ENCODE measurements at places on chromosomes 12 and 14.

DNA sequence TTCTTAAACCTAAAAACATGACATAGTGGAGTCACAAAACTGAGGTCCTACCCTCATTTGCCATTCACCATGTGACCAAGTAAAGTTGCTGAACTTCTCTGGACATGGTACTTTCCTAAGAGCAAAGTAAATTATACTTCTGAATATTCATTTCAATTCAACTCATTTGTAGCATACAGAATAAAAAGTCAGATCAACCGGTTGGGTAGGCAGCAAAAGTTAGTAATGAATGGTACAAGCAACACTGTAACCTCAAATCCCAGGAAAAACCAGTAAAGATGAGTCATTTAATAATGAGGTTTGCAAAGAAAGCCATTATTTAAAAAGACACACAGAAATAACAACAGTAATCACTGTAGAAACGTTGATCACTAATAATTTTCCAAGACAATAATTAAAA is 8.7 kb downstream of the POLE2 start:
- no peak for DNase-seq

GRCh38 chr12:49643961-49644619 is 20.7 kb downstream of the PRPF40B start:
- DNase-seq, result no peak

- DNase-seq, result no peak
Observed at GRCh38 chr14:69999261-69999674, 120.1 kb downstream of the SMOC1 start.

DNA sequence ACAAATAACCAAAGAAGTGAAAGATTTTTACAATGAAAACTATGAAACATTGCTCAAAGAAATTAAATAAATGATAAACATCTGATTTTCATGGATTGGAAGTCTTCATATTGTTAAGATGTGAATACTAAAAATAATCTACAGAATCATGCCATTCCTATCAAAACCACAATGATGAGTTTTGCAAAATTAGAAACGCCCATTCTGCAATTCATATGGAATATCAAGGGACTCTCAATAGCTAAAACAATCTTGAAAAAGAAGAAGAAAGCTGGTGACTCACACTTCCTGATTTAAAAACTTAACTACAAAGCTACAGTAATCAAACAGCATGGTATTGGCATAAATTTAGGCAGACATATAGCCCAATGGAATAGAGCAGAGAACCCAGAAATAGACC is 40.2 kb upstream of the CCT2 start:
- DNase-seq, result no peak
